PC-3 (cell line): ENCODE measurements at places on chromosomes 4 and X. TPM values are rescaled to one million over a fixed set of nuclear protein-coding genes. Genes with fewer than 3 reads are reported as not detected.

Gene PALLD
- total RNA-seq, result 26.7 and 33.5 TPM in 2 replicates

DNA sequence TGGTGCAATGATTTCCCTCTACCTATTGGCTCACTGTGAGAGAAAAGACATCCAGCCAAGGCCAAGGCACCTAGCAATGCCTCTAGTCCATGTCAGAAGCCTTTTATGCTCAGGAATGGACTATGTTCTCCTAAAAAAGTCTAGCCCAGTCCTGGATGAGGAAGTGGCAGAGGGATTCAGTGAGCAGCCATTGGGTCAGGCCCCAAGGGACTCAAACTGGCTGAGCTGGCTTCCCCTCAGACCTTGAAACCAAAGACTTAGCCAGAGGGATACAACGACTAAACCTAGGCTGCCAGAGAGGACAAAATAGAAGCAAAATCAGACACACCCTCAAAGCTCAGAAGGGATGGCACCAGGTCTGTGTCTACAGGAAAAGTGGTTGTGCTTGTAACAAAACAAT, 49.1 kb downstream of the ARHGEF9 start:
- no peak for DNase-seq
- no peaks in the 10 kb centered on the region for H3K4me1 ChIP-seq
- no peak overlapping the region for H3K27ac ChIP-seq
- H3K36me3 ChIP-seq, result no peaks in the 10 kb centered on the region
- no peak overlapping the region for H3K4me3 ChIP-seq
- H3K27me3 ChIP-seq, result no peaks in the 10 kb centered on the region

GRCh38 chr4:157564218-157564617, 343.7 kb downstream of the GRIA2 start:
- no peaks in the 10 kb centered on the region for H3K27me3 ChIP-seq
- no peaks in the 10 kb centered on the region for H3K36me3 ChIP-seq
- H3K27ac ChIP-seq, result no peak overlapping the region
- H3K4me3 ChIP-seq, result no peak overlapping the region

DNA sequence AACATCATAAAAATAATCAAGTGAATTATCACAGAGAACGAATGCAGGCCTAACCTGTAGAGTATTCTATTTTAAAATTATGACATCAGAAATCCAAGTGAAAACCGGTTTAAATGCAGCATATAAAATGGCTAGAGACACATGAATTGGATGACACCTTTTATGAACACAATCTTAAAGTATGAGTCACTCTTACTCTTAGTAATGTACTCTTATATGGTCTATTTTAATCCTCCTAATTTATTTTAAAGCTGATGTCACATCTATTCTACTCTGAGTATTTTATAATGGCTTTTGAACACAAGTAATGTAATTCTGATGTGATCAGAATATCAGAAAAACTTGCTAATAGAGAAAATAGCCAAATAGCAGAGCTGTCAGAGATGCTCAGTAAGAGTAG, 161.4 kb upstream of the RADX start:
- no peaks in the 10 kb centered on the region for H3K4me1 ChIP-seq
- H3K27me3 ChIP-seq, result no peaks in the 10 kb centered on the region
- no peaks in the 10 kb centered on the region for H3K36me3 ChIP-seq
- H3K4me3 ChIP-seq, result no peak overlapping the region
- no peak for DNase-seq

- H3K36me3 ChIP-seq, result no peaks in the 10 kb centered on the region
- H3K4me1 ChIP-seq, result peaks cover 22% of the 10 kb centered on the region
- no peak overlapping the region for H3K4me3 ChIP-seq
- no peaks in the 10 kb centered on the region for H3K27me3 ChIP-seq
- H3K27ac ChIP-seq, result no peak overlapping the region
- peak; percentile 10 for DNase-seq
These were observed 164.2 kb upstream of the SPRY1 start for GRCh38 chr4:123232439-123232838.

GRCh38 chr4:1245481-1246051, 3.4 kb downstream of the CTBP1 start:
- H3K4me1 ChIP-seq, result peaks cover 22% of the 10 kb centered on the region
- H3K27ac ChIP-seq, result no peak overlapping the region
- no peaks in the 10 kb centered on the region for H3K27me3 ChIP-seq
- H3K4me3 ChIP-seq, result peak overlapping the region; percentile 90; the same call in 1 of the 2 replicates

- no peaks in the 10 kb centered on the region for H3K27me3 ChIP-seq
- H3K4me1 ChIP-seq, result peaks cover 26% of the 10 kb centered on the region; the same call in 1 of the 2 replicates
- H3K27ac ChIP-seq, result peak within 1 kb of the TSS; percentile 46
- peak within 1 kb of the TSS; percentile 95 for H3K4me3 ChIP-seq
These were observed at the start of gene MANBA for GRCh38 chr4:102760645-102761295. MANBA (minus strand) TSS chr4:102760968; CDS start chr4:102760894, 74 bp downstream.

GRCh38 chr4:24979554-24979953, 51.2 kb downstream of the LGI2 start:
- H3K27me3 ChIP-seq, result no peaks in the 10 kb centered on the region
- H3K4me3 ChIP-seq, result no peak overlapping the region
- peaks cover under 1% of the 10 kb centered on the region; the same call in 1 of the 2 replicates for H3K4me1 ChIP-seq
- no peaks in the 10 kb centered on the region for H3K36me3 ChIP-seq
- no peak overlapping the region for H3K27ac ChIP-seq
- DNase-seq, result peak; percentile 9

Gene ARAP2
- total RNA-seq, result 12.5 and 13.2 TPM in 2 replicates

- peak; percentile 98 for DNase-seq
- H3K27me3 ChIP-seq, result no peaks in the 10 kb centered on the region
- peak overlapping the region; percentile 49 for H3K4me3 ChIP-seq
- H3K4me1 ChIP-seq, result peaks cover 51% of the 10 kb centered on the region
- H3K36me3 ChIP-seq, result no peaks in the 10 kb centered on the region
These were observed 54.8 kb downstream of the C4orf51 start for GRCh38 chr4:145734576-145735346.

Gene PFKFB1
- 0.22 and 1.1 TPM in 2 replicates for total RNA-seq
